ENCODE measurements at places on chromosomes 5 and 9. TPM values are rescaled to one million over a fixed set of nuclear protein-coding genes. Genes with fewer than 3 reads are reported as not detected.

The NLN gene
- 25.1 TPM for total RNA-seq

The ASPN gene
- not detected for total RNA-seq

The GRAMD2B gene
- 14.1 TPM for total RNA-seq

The ACOT12 gene
- 0.84 TPM for total RNA-seq

The PCA3 gene
- total RNA-seq, result not detected

The SHISAL2B gene
- not detected for total RNA-seq

The CD180 gene
- not detected for total RNA-seq

The ANGPTL2 gene
- 4.6 TPM for total RNA-seq

The CAPSL gene
- total RNA-seq, result 1.3 TPM

The VPS13A gene
- 4.6 TPM for total RNA-seq

The GMCL2 gene
- total RNA-seq, result not detected

The CLPTM1L gene
- 80.4 TPM for total RNA-seq

The UNC13B gene
- 11.3 TPM for total RNA-seq

The TMEM252 gene
- total RNA-seq, result not detected

The SLC6A18 gene
- total RNA-seq, result not detected

The PCDHB16 gene
- total RNA-seq, result under 0.01 TPM

The KCNV2 gene
- not detected for total RNA-seq

The HSDL2 gene
- total RNA-seq, result 14.6 TPM

The HAPLN1 gene
- total RNA-seq, result 2.7 TPM

The TRIP13 gene
- 53.3 TPM for total RNA-seq
